ENCODE measurements at places on chromosomes 3 and 15.

- no peak for DNase-seq
Observed at GRCh38 chr3:127531821-127532220, 58.7 kb downstream of the TPRA1 start.

DNA sequence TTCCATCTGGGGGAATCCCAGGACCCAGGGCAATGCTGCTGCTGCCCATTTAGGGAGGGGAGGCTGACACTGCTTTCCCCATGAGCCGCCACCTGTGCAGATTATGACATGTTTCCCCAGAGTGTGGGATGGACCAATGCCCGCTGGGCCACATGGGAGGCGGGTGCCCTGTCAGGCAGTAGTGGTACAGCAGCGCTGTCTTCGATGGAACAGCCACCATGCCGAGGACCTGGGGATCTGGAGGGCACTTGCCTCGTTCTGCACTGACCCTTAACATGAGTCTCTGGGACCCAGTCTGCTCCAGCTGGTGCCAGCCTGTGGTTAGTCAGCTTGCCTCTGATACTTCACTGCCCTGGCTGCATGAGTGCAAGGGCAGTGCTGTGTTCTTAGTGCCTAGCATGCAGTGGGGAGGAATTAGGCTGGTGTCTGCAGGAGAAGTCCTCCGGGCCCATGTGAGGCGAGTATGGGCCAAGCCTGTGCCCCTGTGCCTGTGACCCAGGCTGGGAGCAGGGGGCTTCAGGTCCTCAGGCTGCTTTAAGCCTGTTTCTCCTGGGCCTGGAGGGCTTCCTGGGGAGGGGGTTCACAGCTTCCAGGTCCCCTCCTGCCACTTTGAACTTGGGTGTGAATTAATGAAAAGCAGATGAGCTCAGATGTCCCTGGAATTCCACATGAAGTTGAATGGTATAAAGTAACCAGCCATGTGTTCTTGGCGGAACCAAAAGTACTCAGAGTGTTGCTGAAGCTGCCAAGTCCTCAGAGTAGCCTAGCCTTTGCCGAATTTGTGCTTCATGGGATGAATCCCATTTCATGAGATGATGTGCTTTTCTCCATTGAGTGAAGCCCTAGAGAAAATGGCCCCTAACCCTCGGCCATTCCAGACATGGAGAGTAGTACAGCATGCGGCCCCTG, 22.9 kb downstream of the KLF13 start:
- no peak for DNase-seq

DNA sequence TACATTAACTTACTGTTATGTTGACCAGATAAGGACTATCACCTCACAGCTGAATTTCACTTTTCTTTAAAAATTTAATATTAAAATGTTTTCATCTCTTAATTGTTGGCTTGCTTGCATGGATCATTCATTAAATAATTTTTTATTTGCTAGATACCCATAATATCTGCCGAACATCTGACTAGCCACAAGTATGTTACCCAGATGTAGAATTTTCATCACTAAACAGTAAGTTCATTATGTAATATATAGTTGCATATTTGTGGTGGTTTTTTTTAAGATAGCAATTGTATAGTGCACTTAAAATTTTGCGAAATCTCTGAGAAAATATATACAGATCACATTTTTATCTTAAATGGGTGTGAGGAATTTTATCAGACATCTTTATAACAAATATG, 190.4 kb downstream of the MBNL1 start:
- no peak for DNase-seq

DNA sequence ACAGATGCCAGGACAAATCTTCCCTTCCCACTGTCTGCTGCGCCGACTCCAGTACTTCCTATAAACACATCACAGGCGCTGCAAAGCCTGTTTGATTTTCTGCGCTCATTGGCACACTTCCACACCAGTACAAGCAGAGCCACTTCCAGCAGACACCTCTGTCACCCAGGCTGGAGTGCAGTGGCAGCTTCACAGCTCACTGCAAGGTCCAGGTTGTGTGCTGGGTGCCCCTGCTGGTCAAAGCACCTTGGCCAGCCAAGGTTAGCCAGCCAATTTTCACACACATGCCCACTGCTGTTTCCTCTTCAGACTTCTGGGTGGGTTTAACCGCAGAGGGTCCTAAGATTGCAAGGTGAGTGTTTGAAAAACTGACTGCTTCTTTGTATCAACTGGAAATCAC, 4.9 kb downstream of the CHDH start:
- DNase-seq, result no peak

- DNase-seq, result no peak
Observed at GRCh38 chr3:81666502-81667121, 94.8 kb downstream of the GBE1 start.
